ENCODE measurements at places on chromosomes 11 and 22. TPM values are rescaled to one million over a fixed set of nuclear protein-coding genes. Genes with fewer than 3 reads are reported as not detected.

GRCh38 chr11:12673601-12673923 lies 659 bp upstream of the TEAD1 start:
- peak overlapping the region; percentile 89 for H3K4me3 ChIP-seq
- no peaks in the 10 kb centered on the region for H3K36me3 ChIP-seq
- peaks cover 5% of the 10 kb centered on the region for H3K4me1 ChIP-seq
- peak overlapping the region; percentile 59 for H3K27ac ChIP-seq
- DNase-seq: no peak
- peaks cover 64% of the 10 kb centered on the region for H3K27me3 ChIP-seq

- H3K4me1 ChIP-seq: peaks cover 26% of the 10 kb centered on the region
- no peaks in the 10 kb centered on the region for H3K27me3 ChIP-seq
- peak overlapping the region; percentile 80 for H3K27ac ChIP-seq
- peaks cover 13% of the 10 kb centered on the region for H3K36me3 ChIP-seq
- DNase-seq: no peak
These were observed 1.8 kb downstream of the DCPS start for GRCh38 chr11:126305699-126306098.

GRCh38 chr22:39349967-39350726 lies at the start of gene SYNGR1:
TSS of gene SYNGR1 (plus strand) at chr22:39349991. CDS start at chr22:39350011, 20 bp downstream.
- peak within 1 kb of the TSS; percentile 91 for H3K27ac ChIP-seq
- H3K36me3 ChIP-seq: no peaks in the 10 kb centered on the region
- peak within 1 kb of the TSS; percentile 82 for H3K4me3 ChIP-seq
- H3K4me1 ChIP-seq: peaks cover 30% of the 10 kb centered on the region

GRCh38 chr11:129815596-129816461 lies at the start of gene TMEM45B:
TSS of gene TMEM45B (plus strand) at chr11:129815848. CDS start at chr11:129852483, 36,635 bp downstream.
- DNase-seq: peak; percentile 33
- no peaks in the 10 kb centered on the region for H3K36me3 ChIP-seq
- no peak within 1 kb of the TSS for H3K27ac ChIP-seq
- peaks cover 28% of the 10 kb centered on the region for H3K4me1 ChIP-seq
- peaks cover 82% of the 10 kb centered on the region for H3K27me3 ChIP-seq
- peak within 1 kb of the TSS; percentile 67 for H3K4me3 ChIP-seq

DNA sequence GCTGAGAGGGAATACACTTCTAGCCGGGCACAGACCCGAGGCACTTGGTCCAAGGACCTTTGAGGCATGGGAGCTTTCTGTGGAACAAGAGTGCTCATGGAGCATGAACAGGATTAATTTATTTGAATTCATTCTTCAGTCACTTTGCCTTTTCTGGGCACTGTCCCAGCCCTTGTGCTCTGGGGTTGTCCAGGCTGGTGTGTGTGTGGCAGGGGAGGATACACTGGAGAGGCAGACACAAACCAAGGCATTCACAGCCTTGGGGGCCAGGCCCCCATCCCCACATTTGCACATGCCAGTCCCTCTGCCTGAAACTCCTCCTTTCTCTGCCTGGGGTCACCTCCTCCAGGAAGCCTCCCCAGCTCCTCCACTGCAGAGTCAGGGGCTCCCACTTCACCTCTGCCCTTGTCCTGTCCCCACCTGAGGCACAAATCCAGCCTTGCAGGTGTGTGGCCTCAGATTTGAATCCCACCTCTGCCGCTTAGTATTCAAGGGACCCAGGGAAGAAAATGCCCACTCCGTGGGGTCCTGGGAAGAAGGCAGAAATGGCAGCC lies 55.5 kb downstream of the MYO7A start:
- no peaks in the 10 kb centered on the region for H3K36me3 ChIP-seq
- no peaks in the 10 kb centered on the region for H3K4me1 ChIP-seq
- no peak for DNase-seq

GRCh38 chr11:132405728-132406127 lies 1035.3 kb downstream of the NTM start:
- no peak overlapping the region for H3K4me3 ChIP-seq
- H3K27me3 ChIP-seq: no peaks in the 10 kb centered on the region
- DNase-seq: no peak

DNA sequence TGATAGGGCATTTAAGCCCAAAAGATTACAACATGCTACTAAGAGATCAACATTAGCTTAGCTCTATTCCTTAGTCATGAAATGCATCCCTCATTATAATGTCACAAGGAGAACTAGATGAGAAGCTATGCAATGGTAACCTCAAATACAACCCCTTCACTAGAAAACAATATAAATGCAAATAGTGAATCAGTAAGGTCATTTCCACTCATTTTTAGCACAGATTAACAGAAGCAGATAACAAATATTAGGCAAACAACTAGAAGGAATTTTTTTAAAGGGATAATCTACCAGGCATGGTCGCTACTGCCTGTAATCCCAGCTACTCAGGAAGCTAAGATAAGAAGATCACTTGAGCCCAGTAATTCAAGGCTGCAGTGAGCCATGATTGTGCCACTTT lies 28.2 kb downstream of the SIK3 start:
- no peak overlapping the region for H3K27ac ChIP-seq
- H3K27me3 ChIP-seq: no peaks in the 10 kb centered on the region
- H3K36me3 ChIP-seq: peaks cover 4% of the 10 kb centered on the region
- DNase-seq: no peak
- no peak overlapping the region for H3K4me3 ChIP-seq

DNA sequence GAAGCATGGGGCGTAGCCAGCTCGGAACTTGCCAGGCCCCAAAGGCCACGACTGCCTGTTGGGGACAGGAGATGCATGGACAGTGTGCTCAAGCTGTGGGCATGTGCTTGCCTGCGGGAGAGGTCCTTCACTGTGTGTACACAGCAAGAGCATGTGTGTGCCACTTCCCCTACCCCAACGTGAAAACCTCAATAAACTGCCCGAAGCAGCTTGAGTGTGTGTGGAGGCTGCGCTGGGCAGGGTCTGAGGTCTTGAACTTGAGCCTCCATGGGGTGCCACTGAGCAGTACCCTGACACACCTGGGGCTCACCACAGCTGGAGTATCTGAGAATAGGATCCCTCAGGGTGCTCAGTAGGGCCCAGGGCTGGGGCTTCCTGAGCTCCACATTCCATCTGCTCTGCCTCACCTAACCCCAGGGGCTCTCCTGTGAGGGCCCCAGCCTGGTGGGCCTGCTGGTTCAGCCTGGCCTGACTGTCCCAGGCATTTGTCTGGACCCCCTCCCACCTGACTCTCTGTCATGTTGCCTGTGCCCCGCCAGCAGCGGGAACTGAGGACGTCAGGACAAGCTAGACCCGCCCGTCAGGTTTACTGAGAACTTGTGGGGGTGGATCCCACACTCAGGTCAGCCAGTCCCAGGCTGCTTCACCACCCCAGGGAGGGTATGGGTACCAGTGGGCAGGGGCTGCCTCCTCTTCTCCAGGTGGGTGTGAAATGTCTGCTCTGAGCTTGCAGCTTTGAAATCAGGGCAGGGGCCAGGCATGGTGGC lies 3.2 kb downstream of the RASSF7 start:
- peak; percentile 26 for DNase-seq
- peaks cover 7% of the 10 kb centered on the region for H3K36me3 ChIP-seq
- no peak overlapping the region for H3K27ac ChIP-seq
- H3K4me1 ChIP-seq: peaks cover 14% of the 10 kb centered on the region

DNA sequence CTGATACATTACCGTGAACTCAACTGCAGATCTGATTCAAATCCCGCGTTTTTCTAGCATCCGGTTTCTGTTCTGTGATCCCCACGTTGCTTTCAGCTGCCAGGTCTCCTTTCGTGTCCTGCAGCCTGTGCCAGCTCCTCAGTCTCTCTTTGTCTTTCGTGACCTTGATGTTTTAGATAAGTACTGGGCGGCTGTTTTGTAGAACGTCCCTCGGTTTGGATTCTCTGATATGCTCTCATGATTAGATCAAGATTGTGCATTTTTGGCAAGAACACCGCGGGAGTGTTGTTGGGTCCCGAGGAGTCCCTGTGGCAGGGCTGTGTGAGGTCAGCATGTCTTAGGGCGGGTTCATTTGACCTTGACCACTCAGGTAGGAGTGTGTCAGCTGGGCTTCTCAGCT lies 38.6 kb downstream of the KCNQ1 start:
- H3K27ac ChIP-seq: no peak overlapping the region
- H3K4me3 ChIP-seq: no peak overlapping the region
- H3K4me1 ChIP-seq: peaks cover 16% of the 10 kb centered on the region
- peaks cover 57% of the 10 kb centered on the region for H3K36me3 ChIP-seq
- no peak for DNase-seq
- H3K27me3 ChIP-seq: no peaks in the 10 kb centered on the region

DNA sequence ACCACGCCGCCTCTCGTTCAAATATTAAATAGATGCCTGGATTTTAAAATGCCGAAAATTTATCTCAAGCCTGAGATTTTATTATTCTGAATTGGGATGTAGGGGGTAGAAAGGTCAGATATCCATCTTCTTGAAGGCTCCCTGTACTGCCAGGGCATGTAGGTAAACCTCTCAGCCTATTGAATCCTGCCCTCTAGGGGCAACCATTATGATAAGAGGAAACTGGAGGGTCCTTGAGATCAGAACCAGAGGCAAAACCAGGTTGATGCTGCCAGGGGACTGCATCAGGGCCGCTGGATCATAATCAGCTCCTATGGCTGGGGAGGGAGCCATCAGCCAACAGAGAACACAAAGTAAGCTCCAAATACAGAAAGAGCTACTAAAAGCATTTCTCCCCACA lies 92.4 kb downstream of the KCNC1 start:
- no peak overlapping the region for H3K27ac ChIP-seq
- H3K4me1 ChIP-seq: no peaks in the 10 kb centered on the region
- H3K36me3 ChIP-seq: peaks cover 2% of the 10 kb centered on the region
- no peak overlapping the region for H3K4me3 ChIP-seq
- no peak for DNase-seq

TALDO1 gene
- total RNA-seq: 206 TPM

PANX1 gene
- 9.4 TPM for total RNA-seq

OR5A1 gene
- not detected for total RNA-seq
